Hair follicular keratinocyte (primary cell): ENCODE measurements at places on chromosomes 1 and 21. TPM values are rescaled to one million over a fixed set of nuclear protein-coding genes. Genes with fewer than 3 reads are reported as not detected.

TSPEAR gene
- not detected in 2 replicates for total RNA-seq

S100A9 gene
- 1,435 and 1,560 TPM in 2 replicates for total RNA-seq

LEMD1 gene
- total RNA-seq = 2.1 and 7.1 TPM in 2 replicates

PGM1 gene
- total RNA-seq = 90.2 and 104 TPM in 2 replicates

ENTREP3 gene
- total RNA-seq = 17.5 and 18.4 TPM in 2 replicates

PLPPR4 gene
- not detected in 2 replicates for total RNA-seq

EPHB2 gene
- 5.8 and 20.5 TPM in 2 replicates for total RNA-seq

LIPI gene
- not detected in 2 replicates for total RNA-seq
